ENCODE measurements at places on chromosomes 11 and 22.

DNA sequence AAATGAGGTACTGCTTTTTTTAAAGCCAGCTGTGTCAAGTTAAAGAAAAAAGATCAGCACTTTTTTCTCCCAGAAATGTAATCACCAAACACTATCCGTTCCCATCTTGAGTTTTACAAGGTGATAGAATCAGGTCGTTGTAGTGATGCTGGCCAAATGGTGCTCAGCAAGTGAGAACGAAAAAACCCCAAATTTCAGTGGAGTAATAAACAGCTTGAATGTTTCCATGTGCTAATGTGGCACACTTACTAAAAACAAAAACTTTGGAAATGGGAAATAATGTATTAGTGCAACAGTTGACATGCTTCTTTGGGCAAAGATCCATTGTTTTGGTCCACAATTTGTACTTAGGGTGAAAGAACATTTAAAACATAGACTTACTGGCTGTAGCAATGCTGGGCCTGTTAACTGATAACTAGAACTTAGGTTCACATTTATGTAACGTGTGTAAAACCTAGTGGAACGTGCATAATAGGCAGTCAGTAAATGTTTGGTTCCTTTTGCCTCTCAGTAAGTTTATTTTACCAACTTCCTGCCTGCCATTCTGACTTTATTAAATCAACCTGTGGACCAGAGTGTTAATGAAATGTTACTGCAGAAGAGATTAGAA, 15.4 kb upstream of the GDPD4 start:
- no peak for DNase-seq

DNA sequence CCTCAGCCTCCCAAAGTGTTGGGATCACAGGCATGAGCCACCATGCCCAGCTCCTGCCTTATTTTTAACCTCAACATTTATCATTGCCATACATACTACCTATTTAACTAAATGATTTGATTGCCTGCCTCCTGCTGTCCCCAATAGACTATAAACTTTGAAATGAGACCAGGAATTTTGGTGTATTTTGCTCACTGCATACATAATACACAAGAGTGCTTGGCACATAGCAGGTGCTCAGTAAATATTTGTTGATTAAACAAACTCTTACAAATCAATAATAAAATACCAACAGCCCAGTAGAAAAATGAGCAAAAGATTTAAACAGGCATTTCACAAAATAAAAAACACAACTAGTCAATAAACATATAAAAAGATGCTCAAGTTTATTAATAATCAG, 49.5 kb upstream of the PHF21A start:
- DNase-seq = no peak

DNA sequence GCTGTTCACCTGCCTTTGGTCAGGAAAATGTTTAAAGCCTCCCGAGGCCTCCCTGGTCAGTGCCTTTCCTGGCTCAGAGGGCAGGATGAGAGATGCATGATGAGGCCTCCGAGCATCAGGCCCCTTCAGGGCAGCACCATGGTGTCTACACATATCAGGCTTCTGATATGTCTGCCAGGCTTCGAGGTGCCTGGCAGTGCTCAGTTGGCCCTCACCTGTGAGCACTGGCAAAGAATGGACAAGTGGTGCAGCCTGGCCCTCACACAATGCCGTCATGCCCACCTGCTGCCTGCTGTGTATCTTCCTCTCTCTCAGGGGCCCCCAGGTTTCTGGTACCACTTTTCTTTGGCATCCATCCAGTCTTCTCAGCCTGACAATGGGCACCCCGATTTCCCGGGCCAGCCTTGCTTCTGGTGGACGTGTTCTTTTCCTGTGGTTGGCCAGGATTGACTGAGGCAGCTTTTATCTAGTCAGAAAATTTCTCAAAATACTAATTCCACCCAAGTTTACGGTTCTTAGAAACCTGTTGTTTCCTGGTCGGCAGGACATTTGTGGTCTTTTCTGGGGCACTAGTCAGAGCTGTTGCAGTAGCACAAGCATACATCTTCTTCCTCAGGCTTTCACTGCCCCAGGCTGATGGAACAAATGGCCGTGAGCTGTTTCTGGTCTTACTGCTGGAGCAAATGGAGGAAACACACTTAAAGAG, 76.8 kb upstream of the SUSD2 start:
- DNase-seq = no peak

DNA sequence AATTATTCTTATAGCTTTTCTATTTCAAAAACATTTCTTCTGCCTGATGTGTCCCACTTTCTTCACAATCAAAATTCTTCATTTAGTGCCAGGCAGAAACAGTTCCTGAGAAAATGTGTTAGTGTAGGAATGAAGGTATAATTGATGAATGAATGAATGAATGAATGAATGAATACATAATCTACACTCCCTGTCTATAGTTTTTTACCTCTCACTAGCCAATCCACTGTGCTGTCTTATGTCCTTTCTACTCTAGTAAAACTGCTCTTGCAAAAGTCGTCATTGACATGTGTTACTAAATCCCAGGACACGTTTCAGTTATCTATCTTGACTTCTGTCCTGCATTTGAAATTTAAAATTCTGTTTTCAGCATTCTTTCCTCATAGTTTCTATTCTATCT, 42.9 kb downstream of the CHORDC1 start:
- DNase-seq = no peak

- no peak for DNase-seq
These were observed 38.6 kb downstream of the SHISA8 start for GRCh38 chr22:41876275-41876674.

- DNase-seq = no peak
These were observed at the start of gene CTSW for GRCh38 chr11:65879617-65880016. TSS of gene CTSW (plus strand) at chr11:65879837. CDS start at chr11:65879855, 18 bp downstream.

- no peak for DNase-seq
These were observed 32.9 kb downstream of the PPM1F start for GRCh38 chr22:21919526-21920307.

- DNase-seq = no peak
These were observed 54.1 kb upstream of the ARHGAP42 start for GRCh38 chr11:100632941-100633452.

DNA sequence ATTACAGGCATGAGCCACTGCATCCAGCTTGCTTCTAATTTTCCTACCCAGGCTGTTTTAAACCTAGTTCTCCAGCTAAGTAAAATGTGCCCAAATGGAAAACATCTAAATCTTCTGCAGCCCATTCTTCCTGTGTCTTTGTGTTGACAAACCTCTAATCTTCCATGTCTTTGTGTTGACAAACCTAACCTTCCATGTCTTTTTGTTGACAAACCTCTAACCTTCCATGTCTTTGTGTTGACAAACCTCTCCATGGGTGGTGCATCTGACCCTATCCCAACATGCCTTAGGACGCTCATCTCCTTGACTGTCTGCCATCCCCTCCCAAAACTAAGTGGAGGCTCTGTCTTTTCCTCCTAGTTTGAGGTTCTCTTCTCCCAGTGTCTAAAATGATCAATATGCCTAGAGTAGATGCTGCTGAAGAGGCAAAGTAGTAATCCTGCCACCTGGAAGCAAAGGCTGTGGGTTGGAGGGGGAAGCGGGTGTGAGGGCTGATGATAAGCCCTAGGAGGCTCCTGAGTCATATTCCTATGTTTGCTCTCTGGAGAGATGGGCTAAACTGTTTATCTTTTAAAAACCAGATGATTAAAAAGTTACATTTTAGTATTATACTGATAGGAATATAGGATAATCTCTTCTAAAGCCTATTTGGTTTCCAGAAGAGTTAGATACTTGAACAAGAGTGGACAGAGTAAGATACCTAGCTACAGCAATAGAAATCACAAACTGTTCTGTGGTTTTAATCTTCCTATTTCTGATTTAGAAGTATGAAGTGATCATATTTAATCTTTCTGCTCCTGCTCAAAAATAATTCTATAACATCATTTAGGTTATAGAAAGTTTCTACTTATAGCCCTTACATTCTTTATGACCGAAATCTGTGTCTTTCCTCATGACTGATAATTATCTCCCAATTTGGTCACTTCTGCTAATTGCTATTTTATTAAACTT, 7.9 kb downstream of the FEN1 start:
- no peak for DNase-seq

Data from stimulated activated CD8-positive, alpha-beta memory T cell treated with anti-CD3 and anti-CD28 coated beads, Interleukin-4, amount 100 ng/mL, for 1 hour (primary cell).